ENCODE measurements at places on chromosomes 7 and 10. TPM values are rescaled to one million over a fixed set of nuclear protein-coding genes. Genes with fewer than 3 reads are reported as not detected.
A peak's percentile ranks its signal among the peaks of the same experiment; 100 is the strongest.

Gene HMX2
- 0.25 TPM for total RNA-seq

Gene CLCN1
- total RNA-seq = 0.35 TPM

Gene SLF2
- 29.6 TPM for total RNA-seq

Gene ERVW-1
- total RNA-seq = not detected

Gene GFRA1
- total RNA-seq = 22.3 TPM

Gene INHBA
- total RNA-seq = 5.9 TPM

Gene DLX6
- 0.13 TPM for total RNA-seq

Gene VSIR
- total RNA-seq = 66.6 TPM

Gene ENO4
- 1.2 TPM for total RNA-seq

Gene MYPN
- 0.06 TPM for total RNA-seq

Gene RAB19
- total RNA-seq = 11.5 TPM

Gene RADIL
- 1.0 TPM for total RNA-seq

Gene GBX1
- total RNA-seq = not detected

Gene STEAP1
- total RNA-seq = 4.4 TPM

DNA sequence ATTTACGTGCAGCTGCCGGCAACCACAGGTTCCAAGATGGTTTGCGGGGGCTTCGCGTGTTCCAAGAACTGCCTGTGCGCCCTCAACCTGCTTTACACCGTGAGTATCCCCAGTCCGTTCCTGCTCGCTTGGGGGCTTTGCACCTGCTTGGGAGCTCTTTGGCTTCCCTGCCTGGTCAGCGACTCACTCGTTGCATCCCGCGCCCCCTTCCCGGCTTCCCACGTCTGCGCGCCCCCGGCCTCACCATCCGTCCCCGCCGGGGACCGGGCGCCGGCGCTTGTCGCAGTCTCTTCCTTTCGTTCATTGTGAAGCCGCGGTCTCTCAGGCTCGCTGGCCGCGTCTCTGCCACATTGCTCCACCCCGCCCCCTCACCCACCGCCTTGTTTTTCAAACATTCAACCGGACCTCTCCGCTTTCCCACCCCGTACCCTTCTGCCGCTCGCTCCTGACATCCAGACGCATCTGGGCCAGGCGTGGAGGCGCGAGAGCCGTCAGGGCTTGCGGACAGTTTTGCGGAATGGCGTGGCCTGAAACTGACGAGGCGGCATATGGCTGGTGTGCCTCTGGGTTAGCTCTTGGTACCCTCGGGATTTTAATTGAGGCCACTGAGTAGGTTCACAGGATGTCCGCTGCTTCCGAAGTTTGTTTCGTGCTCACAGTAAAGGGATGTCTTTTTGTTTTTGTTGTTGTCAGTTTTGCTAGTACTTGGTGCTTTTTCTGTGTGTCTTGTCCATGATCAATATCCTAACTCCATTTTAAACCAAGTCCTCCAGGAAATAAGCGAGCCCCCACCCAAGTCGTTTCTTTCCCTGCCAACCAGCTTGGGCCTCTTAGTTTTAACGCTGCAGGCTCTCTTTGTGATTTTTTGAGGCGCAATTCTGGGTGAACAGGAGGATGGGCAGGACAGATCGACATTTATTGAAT is 639 bp downstream of the TSPAN13 start:
- peak; percentile 82 for DNase-seq

DNA sequence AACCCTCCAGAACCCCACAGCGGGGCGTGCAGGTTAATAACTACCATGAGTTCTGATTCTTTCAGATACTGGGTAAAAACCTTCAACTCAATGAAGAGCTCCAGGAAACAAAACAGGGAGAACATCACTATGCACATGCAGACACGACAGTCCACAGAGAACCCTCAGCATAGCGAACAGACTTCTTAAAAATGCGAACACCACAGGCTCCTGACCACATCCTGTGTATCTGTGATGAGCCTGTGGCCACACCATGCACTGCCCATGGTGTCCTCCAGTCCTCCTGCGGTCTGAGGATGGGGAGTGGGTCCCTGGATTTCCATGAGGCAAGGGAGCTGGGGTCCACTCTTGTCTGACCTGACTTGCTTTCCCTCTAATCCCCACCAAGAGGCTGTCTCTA is 107.2 kb downstream of the COBL start:
- no peak for DNase-seq

DNA sequence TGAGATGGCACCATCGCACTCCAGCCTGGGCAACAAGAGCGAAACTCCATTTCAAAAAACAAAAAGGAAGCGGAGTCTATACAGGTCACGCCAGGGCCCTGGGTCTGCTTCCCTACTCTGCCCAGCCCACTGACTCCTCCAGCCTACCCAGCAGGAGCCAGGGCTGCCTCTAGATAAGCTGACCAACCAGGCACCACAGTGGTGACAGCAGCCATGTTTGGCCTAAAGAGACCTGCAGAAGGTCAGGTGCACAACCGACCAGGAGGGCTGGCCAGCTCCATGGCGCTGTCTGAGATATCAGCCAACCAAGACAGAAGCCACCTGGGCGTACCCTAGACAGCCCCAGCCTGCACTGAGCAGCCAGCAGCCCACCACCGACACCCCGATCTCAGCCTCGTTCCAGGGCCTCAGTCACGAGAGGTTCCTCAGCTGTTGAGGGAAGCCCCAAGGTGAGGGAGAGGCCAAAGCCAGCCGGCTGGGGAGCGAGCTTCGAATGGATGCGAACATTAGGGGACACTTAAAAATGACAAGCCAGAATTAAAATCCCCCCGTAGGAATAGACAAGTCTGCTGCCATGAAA is 24.4 kb upstream of the PWWP2B start:
- DNase-seq = no peak

DNA sequence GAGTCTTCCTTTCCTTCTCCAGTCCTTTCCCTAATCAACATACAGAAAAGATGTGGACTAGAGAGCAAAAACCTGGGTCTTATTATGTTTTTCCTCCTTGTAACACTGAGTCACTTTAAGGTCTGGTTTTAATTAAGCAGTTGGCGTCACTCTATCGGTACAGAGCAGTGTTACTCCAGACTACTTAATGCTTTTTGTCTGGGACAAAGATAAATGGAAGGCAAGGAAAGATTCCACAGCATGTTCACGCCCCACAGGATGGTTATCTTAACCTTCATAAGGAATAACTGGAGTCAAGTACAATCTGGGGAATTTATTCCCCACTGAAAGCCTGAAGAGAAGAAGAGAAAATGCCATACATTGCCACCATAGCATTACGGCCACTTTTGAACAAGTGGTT is 145.7 kb downstream of the ELAPOR2 start:
- no peak for DNase-seq

- DNase-seq = no peak
Observed at GRCh38 chr7:39978230-39978934, 28.3 kb downstream of the CDK13 start.

DNA sequence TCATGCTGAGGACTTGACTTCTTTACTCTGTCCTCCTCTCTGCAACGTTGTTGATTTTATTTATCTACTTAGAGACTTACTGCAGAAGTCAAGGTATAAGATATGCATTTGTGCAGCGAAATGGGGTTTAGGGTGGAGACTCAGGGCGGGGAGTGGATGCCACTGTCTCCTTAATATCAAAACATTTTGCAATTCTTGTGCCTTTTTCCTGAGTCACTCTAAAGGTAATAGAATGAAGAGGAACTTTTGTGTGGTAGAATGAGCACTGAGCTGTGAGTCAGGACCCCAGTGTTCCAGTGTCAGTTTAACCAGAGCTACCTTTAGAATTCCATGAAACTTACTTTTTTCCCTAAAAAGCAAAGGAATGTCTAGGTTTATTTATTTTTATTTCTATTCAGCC is 78.2 kb downstream of the VTI1A start:
- DNase-seq = no peak

GRCh38 chr10:3902809-3903410 is 117.9 kb upstream of the KLF6 start:
- no peak for DNase-seq

GRCh38 chr10:133253361-133253955 is 15.8 kb downstream of the VENTX start:
- no peak for DNase-seq

GRCh38 chr10:122336332-122336731 is 38.2 kb upstream of the PLEKHA1 start:
- DNase-seq = no peak

DNA sequence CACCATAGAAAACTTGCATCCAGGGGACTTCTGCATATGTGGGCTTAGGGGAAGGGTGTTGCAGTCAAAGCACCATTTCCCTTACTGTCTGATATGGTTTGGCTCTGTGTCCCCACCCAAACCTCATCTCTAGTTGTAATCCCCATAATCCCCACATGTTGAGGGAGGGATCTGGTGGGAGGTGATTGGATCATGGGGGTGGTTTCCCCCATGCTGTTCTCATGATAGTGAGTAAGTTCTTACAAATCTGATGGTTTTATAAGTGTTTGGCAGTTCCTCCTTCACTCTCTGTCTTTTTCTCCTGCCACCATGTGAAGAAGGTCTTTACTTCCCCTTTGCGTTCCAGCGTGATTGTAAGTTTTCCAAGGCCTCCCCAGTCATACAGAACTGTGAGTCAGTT is 177.4 kb downstream of the ADK start:
- no peak for DNase-seq

GRCh38 chr7:151744656-151745638 is 132.0 kb downstream of the PRKAG2 start:
- DNase-seq = peak; percentile 70

DNA sequence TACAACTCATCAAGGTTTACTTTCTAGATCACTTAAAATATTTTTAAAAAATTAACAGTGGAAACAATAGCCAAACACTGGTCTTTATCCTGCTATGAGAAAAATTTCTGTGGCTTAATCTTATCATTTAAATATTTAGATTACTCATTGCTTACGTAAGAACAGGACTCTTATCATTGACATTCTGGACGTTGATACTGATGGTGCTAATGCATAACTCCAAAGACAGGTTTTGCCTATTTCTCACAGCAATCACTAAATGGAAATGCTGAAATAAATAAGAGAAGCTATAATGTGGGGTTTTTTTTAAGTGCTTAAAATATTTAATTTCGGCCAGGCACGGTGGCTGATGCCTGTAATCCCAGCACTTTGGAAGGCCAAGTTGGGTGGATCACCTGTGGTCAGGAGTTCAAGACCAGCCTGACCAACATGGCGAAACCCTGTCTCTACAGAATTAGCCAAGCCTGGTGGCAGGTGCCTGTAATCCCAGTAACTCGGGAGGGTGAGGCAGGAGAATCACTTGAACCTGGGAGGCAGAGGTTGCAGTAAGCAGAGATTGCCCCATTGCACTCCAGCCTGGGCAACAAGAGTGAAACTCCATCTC is 195.0 kb downstream of the HGF start:
- no peak for DNase-seq
